GM03348 (cell line): ENCODE measurements at places on chromosomes 2 and 18.

GRCh38 chr18:74132201-74132600 is 15.4 kb downstream of the FBXO15 start:
- no peak for DNase-seq

- DNase-seq: peak; percentile 85
These were observed 278.0 kb downstream of the NEDD4L start for GRCh38 chr18:58321986-58322385.

GRCh38 chr2:232239951-232240681 is 138.4 kb upstream of the ALPP start:
- no peak for DNase-seq

- DNase-seq: no peak
These were observed 46.0 kb downstream of the SOCS6 start for GRCh38 chr18:70334728-70335329.

DNA sequence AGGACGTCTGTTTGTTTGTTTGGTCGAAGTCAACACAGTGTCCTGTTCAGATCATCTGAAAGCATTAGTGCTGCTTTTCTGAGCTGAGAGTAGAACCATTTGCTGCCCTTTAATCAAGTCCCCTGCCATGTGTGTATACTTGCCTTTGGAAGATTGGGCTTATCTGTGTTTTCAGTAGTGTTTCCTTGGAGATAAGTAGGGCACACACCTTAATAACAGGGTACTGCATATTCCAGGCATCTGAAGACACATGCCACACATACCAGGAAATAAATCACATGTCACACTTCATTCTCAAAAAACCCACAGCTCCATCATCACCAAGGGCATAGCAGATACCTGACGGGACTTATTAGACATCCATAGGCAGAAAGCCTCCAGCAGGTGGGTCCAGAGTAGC is 157.4 kb downstream of the SOX11 start:
- DNase-seq: no peak

GRCh38 chr18:33578518-33579348 is 714 bp downstream of the ASXL3 start:
- DNase-seq: peak; percentile 28

DNA sequence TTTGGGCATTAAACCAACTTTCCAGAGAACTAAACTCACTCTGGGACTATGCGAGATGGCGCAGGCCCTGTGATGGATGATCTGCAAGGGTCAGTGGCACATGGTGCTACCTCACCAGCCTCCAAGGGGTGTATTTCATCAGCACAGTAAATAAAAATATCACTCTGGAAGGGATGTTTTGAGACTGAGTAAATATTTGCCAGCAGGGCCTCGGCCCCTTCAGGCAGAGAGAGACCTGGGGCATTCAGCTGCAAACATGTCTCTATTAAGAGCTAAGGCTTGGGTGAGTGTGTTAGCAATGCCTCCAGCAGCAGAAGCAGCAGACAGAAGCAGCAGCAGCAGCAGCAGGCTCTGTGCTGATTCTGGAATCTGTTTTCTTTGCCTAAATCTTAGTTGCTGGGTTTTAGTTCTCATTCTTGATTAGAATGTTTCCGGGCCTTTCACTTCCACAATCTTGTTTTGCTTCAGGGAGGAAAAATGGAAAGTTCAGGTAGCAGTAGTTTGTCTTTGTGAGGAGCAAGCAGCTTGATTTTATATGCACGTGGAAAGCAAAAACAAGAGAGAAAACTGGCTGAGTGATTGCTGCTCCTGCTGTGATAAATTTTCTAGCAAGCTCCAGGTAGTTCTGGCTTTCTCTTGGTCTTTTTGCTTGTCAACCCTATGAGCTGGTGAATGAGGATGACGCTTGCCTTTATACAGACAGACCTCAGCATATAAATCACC is 18.6 kb downstream of the ADCYAP1 start:
- DNase-seq: no peak

DNA sequence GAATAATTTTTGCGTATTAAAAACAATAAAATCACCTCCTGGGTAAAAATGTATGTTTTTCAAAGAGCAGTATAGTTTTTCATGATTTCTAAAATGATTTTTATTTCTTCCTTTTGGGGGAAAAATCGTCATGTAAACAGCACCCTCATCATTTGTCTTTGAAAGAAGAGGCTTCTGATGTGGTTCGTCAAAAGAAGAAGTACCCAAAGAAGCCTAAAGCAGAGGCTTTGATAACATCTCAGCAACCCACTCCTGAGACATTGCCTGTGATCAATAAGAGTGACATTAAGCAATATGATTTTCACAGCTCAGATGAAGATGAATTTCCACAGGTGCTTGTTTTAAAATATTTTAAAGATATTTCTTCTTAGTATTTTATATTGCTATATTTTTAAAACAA is 110.2 kb upstream of the KIF5C start:
- no peak for DNase-seq

- DNase-seq: no peak
These were observed 127.6 kb downstream of the ZNF516 start for GRCh38 chr18:76367168-76368125.

- peak; percentile 16 for DNase-seq
These were observed 217.0 kb downstream of the MBD5 start for GRCh38 chr2:148237911-148238310.

DNA sequence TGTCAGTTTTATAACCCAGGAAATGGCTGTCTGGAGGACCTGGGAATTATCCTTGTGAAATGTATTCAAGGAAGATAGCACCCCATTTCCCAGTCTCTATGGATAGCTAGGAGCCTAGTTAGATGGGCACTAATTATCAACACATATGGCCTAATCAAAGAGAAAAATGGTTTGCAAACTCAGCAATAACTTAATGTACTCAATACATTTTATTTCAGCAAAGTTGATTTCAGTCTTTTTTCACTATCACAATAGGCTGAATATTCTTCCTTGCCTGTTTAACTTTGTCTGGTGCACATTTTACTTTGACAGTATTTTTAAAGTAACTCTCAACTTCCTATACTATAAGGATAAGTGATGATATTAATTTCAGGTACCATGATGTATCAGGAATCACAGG is 756.3 kb downstream of the CCDC85A start:
- DNase-seq: no peak

GRCh38 chr2:197089655-197090054 is 163.1 kb upstream of the PGAP1 start:
- no peak for DNase-seq

- no peak for DNase-seq
These were observed 604.2 kb upstream of the ZEB2 start for GRCh38 chr2:145124085-145124484.

GRCh38 chr18:74128159-74128558 is 19.5 kb downstream of the FBXO15 start:
- DNase-seq: no peak

- DNase-seq: no peak
These were observed 91.4 kb upstream of the LGALSL start for GRCh38 chr2:64362562-64363026.
